ENCODE measurements at places on chromosomes 13 and 19.

DNA sequence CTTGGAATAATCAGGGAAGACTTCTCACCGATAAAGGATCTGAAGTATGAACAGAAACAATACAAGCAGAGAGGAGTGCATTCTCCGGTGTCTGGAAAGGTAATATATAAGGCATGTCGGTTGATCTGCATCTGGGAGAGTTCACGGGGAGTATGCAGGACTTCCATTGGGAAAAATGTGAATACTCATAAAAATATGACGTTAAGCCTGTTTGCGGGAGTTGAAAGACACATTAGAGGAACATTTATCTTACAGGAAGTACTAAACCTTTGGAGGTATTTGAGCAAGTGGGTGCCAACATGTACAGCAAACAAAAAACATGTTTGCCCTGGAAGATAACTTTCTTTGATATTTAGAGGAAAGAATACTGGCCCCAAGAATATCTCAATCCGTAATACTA is 286.8 kb downstream of the SLITRK6 start:
- H3K27ac ChIP-seq, result no peak overlapping the region
- no peaks in the 10 kb centered on the region for H3K36me3 ChIP-seq
- H3K4me1 ChIP-seq, result no peaks in the 10 kb centered on the region

DNA sequence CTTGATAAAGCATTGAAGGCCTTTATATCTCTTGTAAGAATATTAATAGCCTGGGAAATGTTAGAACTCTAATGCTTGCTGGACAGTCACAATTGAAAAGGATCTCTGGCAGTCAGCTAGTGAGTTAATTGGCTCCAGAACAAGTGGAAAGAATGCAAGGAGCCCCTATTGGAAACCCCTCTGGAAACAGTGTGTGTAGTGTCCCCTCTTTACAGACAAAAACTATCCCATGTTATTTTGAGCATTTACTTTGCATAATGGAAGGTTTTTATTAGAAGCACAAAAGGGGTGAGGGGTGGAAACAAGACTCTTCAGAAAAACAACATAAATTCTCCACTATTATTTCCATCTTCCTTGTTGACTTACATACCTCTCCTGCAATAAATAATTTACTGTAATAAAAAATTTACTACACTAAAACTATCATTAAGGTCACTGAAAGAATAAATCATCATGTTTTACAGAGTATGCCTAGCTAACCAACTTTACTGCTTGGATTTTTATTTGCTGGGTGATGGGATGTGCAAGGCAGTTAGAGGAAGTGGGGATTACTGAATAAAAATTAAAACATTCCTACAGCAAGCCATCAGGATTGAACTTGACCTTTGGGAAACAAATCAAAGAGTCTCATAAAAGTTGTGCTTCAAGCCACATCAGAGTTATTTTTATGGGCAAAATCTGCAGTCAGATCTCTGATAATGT is 610.4 kb downstream of the TBC1D4 start:
- no peaks in the 10 kb centered on the region for H3K4me1 ChIP-seq
- no peak overlapping the region for H3K4me3 ChIP-seq
- H3K27me3 ChIP-seq, result no peaks in the 10 kb centered on the region

GRCh38 chr13:111637365-111637764 is 316.9 kb downstream of the TEX29 start:
- no peaks in the 10 kb centered on the region for H3K36me3 ChIP-seq
- no peaks in the 10 kb centered on the region for H3K4me1 ChIP-seq
- no peak overlapping the region for H3K27ac ChIP-seq
- H3K27me3 ChIP-seq, result peaks cover 4% of the 10 kb centered on the region

DNA sequence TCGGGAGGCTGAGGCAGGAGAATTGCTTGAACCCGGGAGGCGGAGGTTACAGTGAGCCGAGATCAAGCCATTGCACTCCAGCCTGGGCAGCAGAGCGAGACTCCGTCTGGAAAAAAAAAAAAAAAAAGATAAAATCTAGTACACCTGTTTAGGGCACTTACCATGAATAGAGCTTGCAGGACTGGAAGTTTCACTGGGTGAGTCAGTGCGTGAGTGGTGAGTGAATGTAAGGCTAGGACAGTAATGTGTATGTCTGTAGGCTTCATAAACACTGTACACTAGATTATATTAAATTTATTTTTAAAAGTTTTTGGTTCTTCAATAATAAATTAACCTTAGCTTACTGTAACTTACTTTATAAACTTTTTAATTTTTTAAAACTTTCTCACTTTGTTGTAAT is 22.9 kb downstream of the PPP5C start:
- no peak overlapping the region for H3K27ac ChIP-seq
- peak; percentile 45 for DNase-seq

GRCh38 chr13:85441364-85441763 is 357.9 kb downstream of the SLITRK6 start:
- H3K27ac ChIP-seq, result no peak overlapping the region
- H3K36me3 ChIP-seq, result no peaks in the 10 kb centered on the region
- H3K27me3 ChIP-seq, result no peaks in the 10 kb centered on the region
- H3K4me3 ChIP-seq, result no peak overlapping the region
- H3K4me1 ChIP-seq, result no peaks in the 10 kb centered on the region
- no peak for DNase-seq

DNA sequence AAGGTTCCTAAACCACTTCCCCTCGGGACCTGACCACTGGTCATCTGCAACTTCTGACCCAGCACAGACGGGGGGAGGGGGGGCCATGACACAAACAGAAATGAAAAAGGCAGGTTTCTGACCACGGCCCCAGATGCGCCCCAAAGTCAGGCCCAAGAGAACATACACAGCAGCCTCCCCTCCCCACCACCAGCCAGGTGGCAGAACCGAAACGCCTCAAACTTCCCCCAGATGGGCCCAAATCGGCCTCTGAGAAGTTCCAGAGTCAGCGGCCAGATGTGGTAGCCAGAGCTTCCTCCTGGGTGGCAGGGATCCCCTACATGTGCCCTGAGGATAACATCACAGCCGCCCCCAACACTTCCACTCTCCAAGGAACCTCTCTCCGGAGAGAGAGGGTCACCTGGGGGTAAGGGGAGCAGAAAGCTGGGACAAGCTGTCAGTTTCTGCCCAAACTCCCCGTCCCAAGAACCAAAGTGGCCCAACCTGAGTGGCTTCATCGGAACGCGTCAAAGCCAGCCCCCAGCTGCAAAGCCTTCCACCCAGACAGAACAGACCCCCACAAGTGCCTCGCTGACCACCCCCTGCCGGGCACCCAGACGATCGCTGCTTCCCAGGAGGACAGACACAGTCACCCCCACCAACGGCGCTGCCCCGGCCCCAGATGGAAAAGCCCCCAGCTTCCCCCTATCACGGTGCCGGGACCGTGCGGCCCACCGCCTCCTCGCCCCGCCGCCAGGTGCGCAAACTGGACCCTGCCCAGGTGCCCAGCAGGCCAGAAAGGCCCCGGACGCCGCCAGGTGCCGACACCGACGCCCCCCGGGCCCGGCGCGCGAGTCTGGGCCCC is 800 bp downstream of the ELL start:
- H3K4me3 ChIP-seq, result peak overlapping the region; percentile 80
- peak overlapping the region; percentile 90 for H3K27ac ChIP-seq
- H3K27me3 ChIP-seq, result no peaks in the 10 kb centered on the region
- DNase-seq, result peak; percentile 44
- H3K4me1 ChIP-seq, result peaks cover 22% of the 10 kb centered on the region

DNA sequence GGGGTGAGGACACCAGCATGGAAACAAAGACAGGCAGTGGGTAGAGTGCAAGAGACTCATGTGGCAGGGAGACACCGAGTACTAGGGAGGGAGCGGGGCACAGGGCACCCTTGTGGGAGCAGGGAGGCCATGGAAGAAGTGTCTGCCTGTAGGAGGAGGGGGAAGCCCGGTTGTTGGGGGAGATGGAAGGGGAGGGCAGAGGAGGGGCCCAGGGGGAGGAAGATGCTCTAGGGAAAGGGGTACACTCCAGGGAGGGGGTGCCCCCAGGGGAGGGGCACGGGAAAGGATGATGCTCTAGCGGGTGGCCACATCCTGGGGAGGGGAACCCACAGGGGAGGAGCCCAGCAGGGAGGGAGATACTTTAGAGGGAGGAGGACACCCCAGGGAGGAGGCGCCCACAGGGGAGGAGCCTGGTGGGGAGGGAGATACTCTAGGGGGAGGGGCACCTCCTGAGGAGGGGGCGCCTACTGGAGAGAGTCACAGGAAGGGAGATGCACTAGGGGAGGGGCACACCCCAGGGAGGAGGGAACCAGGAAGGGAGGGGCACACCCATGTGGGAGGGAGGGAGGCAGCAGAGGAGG is 24.9 kb downstream of the CPAMD8 start:
- DNase-seq, result no peak
- no peaks in the 10 kb centered on the region for H3K36me3 ChIP-seq
- no peak overlapping the region for H3K27ac ChIP-seq
- no peaks in the 10 kb centered on the region for H3K4me1 ChIP-seq

GRCh38 chr13:86155756-86156155 is 356.5 kb upstream of the SLITRK6 start:
- no peak overlapping the region for H3K4me3 ChIP-seq
- no peaks in the 10 kb centered on the region for H3K36me3 ChIP-seq
- H3K27ac ChIP-seq, result no peak overlapping the region
- H3K4me1 ChIP-seq, result no peaks in the 10 kb centered on the region

GRCh38 chr13:111573801-111574200 is 253.4 kb downstream of the TEX29 start:
- no peaks in the 10 kb centered on the region for H3K4me1 ChIP-seq
- H3K27me3 ChIP-seq, result peaks cover 4% of the 10 kb centered on the region
- H3K36me3 ChIP-seq, result no peaks in the 10 kb centered on the region

DNA sequence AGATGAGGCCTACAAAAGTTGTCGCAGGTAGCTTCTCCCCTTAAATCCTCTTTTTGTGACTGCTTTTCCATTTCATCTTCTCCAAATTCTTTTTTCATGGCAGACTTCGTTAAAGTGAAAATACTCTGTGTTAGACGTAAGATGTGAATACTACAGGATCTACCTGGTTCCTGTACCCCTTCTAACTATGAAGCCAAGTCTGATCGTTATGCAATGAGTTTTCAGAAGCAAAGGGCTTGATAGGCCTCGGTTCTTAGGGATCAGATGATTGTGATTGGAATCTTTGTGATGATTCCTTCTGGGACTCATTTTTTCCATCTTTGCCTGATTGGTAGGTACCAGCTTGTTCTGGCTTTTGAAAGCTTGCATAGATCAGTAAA is 86.9 kb downstream of the PCCA start:
- H3K27me3 ChIP-seq, result no peaks in the 10 kb centered on the region
- no peaks in the 10 kb centered on the region for H3K4me1 ChIP-seq
- no peak overlapping the region for H3K4me3 ChIP-seq

GRCh38 chr19:51339687-51340656 is 2.0 kb downstream of the VSIG10L start:
- peak overlapping the region; percentile 91 for H3K27ac ChIP-seq
- H3K4me3 ChIP-seq, result peak overlapping the region; percentile 76
- H3K4me1 ChIP-seq, result peaks cover 11% of the 10 kb centered on the region

- H3K27me3 ChIP-seq, result peaks cover 7% of the 10 kb centered on the region
- H3K4me1 ChIP-seq, result peaks cover 60% of the 10 kb centered on the region
- no peak overlapping the region for H3K4me3 ChIP-seq
- H3K27ac ChIP-seq, result peak overlapping the region; percentile 44
- H3K36me3 ChIP-seq, result peaks cover 19% of the 10 kb centered on the region
Observed at GRCh38 chr13:30743319-30744055, 8.1 kb downstream of the ALOX5AP start.

GRCh38 chr13:100546713-100547405 is 41.7 kb downstream of the GGACT start:
- no peaks in the 10 kb centered on the region for H3K27me3 ChIP-seq
- DNase-seq, result no peak
- H3K27ac ChIP-seq, result no peak overlapping the region
- no peak overlapping the region for H3K4me3 ChIP-seq

- peaks cover 56% of the 10 kb centered on the region for H3K36me3 ChIP-seq
- no peak for DNase-seq
- no peaks in the 10 kb centered on the region for H3K27me3 ChIP-seq
Observed at GRCh38 chr19:17863520-17864182, 3.9 kb downstream of the RPL18A start.

DNA sequence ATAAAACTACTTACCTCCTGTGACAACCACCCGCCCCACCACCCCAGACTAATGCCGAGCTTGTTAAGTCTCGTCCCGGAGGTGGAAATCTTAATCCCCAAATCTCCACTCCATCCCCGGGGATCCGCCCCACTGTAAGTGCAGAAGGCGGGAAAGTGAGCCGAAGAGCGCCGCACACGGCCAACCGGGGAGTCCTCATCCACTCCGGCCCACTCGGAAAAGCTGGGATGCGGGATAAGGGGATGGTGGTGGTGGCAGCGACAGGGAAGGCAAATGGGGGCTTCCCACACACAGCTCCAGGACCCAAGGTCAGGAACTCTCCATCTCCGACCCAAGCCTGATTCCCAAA is 621 bp downstream of the FBL start:
- peaks cover 50% of the 10 kb centered on the region for H3K4me1 ChIP-seq
- H3K4me3 ChIP-seq, result peak overlapping the region; percentile 96
- no peaks in the 10 kb centered on the region for H3K27me3 ChIP-seq
- peak overlapping the region; percentile 94 for H3K27ac ChIP-seq
- H3K36me3 ChIP-seq, result peaks cover 44% of the 10 kb centered on the region
- DNase-seq, result peak; percentile 32

DNA sequence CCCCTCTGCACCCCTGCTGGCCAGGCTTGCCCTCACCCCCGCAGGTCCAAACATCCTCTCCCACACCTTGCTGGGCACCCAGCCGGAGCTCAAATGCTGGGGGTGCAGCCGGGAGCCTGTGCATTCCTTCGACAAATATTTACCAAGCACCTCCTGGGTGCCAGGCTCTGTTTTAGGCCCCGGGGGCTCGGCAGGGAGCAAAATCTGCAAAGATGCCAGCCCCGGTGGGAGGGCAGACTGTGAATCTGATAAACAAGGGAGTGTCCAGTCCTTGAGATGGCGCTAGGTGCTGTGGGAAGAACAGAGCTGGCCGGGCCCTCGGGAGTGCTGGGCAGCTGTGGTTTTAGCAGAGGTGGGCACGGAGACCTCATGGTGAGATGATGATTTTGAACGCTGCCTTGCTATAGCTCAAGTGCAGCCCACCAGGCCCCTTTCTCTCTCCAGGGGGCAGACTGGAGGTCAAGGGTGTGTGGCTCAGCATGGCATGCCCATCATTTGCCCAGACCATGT is 10.6 kb downstream of the NFIX start:
- no peak overlapping the region for H3K4me3 ChIP-seq
- peaks cover 4% of the 10 kb centered on the region for H3K36me3 ChIP-seq
- H3K27me3 ChIP-seq, result peaks cover 15% of the 10 kb centered on the region
- no peak overlapping the region for H3K27ac ChIP-seq
- no peak for DNase-seq

GRCh38 chr13:51222037-51222685 is at the start of gene FAM124A:
FAM124A (plus strand) TSS chr13:51222398; CDS start chr13:51222502, 104 bp downstream.
- H3K27me3 ChIP-seq, result peaks cover 43% of the 10 kb centered on the region
- H3K4me3 ChIP-seq, result peak within 1 kb of the TSS; percentile 71
- no peaks in the 10 kb centered on the region for H3K36me3 ChIP-seq
- H3K4me1 ChIP-seq, result no peaks in the 10 kb centered on the region

- H3K4me1 ChIP-seq, result no peaks in the 10 kb centered on the region
- no peaks in the 10 kb centered on the region for H3K27me3 ChIP-seq
- no peak overlapping the region for H3K27ac ChIP-seq
- no peaks in the 10 kb centered on the region for H3K36me3 ChIP-seq
- DNase-seq, result no peak
Observed at GRCh38 chr13:87894059-87894458, 222.9 kb downstream of the SLITRK5 start.

GRCh38 chr13:30865123-30866049 is 40.7 kb upstream of the MEDAG start:
- H3K4me1 ChIP-seq, result peaks cover 8% of the 10 kb centered on the region
- no peaks in the 10 kb centered on the region for H3K36me3 ChIP-seq
- H3K27me3 ChIP-seq, result peaks cover 5% of the 10 kb centered on the region
- DNase-seq, result peak; percentile 82
- H3K27ac ChIP-seq, result no peak overlapping the region
- no peak overlapping the region for H3K4me3 ChIP-seq
